ENCODE measurements at places on chromosomes 6 and 20.

GRCh38 chr20:8718279-8718678 lies 350.6 kb upstream of the PLCB4 start:
- no peaks in the 10 kb centered on the region for H3K36me3 ChIP-seq
- DNase-seq = peak; percentile 26
- H3K27me3 ChIP-seq = no peaks in the 10 kb centered on the region
- H3K27ac ChIP-seq = no peak overlapping the region

GRCh38 chr20:59733351-59733750 lies 129.0 kb downstream of the PHACTR3 start:
- no peak for DNase-seq
- peaks cover 8% of the 10 kb centered on the region for H3K27me3 ChIP-seq
- no peaks in the 10 kb centered on the region for H3K36me3 ChIP-seq
- H3K4me1 ChIP-seq = no peaks in the 10 kb centered on the region
- H3K4me3 ChIP-seq = no peak overlapping the region

GRCh38 chr6:101650402-101651100 lies 257.0 kb downstream of the GRIK2 start:
- H3K4me1 ChIP-seq = no peaks in the 10 kb centered on the region
- H3K27me3 ChIP-seq = no peaks in the 10 kb centered on the region
- no peak overlapping the region for H3K27ac ChIP-seq
- no peaks in the 10 kb centered on the region for H3K36me3 ChIP-seq

- no peak overlapping the region for H3K27ac ChIP-seq
- H3K36me3 ChIP-seq = peaks cover 12% of the 10 kb centered on the region
- DNase-seq = no peak
- H3K4me3 ChIP-seq = no peak overlapping the region
Observed at GRCh38 chr6:104855507-104855906, 4.2 kb downstream of the HACE1 start.

- H3K27ac ChIP-seq = peak overlapping the region; percentile 80
- H3K4me3 ChIP-seq = no peak overlapping the region
- H3K4me1 ChIP-seq = peaks cover 2% of the 10 kb centered on the region
- no peaks in the 10 kb centered on the region for H3K27me3 ChIP-seq
- H3K36me3 ChIP-seq = no peaks in the 10 kb centered on the region
Observed at GRCh38 chr20:50744143-50744792, 12.9 kb downstream of the PARD6B start.

DNA sequence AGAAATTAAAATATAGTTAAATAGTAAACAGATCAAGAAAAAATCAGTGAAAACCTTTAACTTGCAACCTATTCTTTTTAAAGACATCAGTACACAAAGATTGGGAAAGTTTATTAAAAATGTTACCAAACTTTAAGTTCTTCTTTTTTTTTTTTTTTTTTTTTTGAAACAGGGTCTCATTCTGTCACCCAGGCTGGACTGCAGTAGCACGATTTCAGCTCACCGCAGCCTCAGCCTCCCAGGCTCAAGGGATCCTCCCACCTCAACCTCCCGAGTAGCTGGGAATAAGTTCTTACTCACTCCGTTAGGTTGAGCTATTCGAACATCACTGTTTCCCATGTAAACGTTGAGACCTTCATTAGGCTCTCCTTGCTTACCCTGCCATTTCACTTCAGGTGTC lies 5.6 kb downstream of the MAP3K5 start:
- H3K36me3 ChIP-seq = no peaks in the 10 kb centered on the region
- H3K4me1 ChIP-seq = peaks cover 87% of the 10 kb centered on the region
- no peak overlapping the region for H3K27ac ChIP-seq
- no peak overlapping the region for H3K4me3 ChIP-seq

GRCh38 chr6:127481111-127481510 lies 21.9 kb upstream of the KIAA0408 start:
- no peak for DNase-seq
- no peaks in the 10 kb centered on the region for H3K4me1 ChIP-seq
- H3K4me3 ChIP-seq = no peak overlapping the region
- H3K27ac ChIP-seq = no peak overlapping the region

GRCh38 chr20:49400904-49401303 lies 81.6 kb downstream of the KCNB1 start:
- DNase-seq = peak; percentile 54
- no peak overlapping the region for H3K4me3 ChIP-seq
- no peaks in the 10 kb centered on the region for H3K27me3 ChIP-seq
- H3K4me1 ChIP-seq = peaks cover 19% of the 10 kb centered on the region
- no peaks in the 10 kb centered on the region for H3K36me3 ChIP-seq
- H3K27ac ChIP-seq = peak overlapping the region; percentile 74

DNA sequence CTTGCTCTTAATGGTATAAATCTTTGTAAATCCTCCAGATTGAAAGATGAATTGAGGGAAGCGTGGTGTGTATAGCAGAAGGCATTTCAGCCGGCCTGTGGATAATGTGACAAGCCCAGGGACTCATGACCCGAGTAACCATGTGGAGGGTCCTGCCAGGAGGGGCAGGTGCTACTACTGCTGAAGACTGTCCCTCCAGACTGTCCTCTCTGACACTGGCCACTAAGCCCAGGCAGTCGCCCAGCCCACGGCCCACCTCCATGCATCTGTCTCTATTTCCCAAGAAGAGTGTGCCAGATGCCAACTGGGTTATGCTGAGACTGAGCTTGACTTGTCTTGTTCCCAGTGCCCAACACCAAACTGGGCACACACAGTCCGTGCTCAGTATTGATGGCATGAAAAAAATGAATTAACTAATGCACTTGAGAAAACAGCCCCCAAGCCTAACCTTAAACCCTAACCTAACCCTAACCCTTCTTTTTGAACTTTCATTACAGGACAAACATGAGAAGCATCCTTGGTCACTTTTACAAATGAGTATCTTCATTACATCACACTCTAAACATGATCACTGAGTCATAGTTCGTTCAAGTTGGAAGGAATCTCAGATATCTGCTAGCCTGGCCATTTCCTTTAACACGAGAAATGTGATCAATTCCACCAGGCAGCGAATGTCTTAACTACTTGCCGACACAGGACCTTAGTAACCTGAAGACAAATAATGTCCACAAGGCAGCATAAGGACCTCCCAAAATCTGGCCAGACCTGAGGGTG lies 182.2 kb upstream of the RREB1 start:
- H3K27ac ChIP-seq = no peak overlapping the region
- no peaks in the 10 kb centered on the region for H3K27me3 ChIP-seq
- H3K36me3 ChIP-seq = no peaks in the 10 kb centered on the region
- no peak for DNase-seq

DNA sequence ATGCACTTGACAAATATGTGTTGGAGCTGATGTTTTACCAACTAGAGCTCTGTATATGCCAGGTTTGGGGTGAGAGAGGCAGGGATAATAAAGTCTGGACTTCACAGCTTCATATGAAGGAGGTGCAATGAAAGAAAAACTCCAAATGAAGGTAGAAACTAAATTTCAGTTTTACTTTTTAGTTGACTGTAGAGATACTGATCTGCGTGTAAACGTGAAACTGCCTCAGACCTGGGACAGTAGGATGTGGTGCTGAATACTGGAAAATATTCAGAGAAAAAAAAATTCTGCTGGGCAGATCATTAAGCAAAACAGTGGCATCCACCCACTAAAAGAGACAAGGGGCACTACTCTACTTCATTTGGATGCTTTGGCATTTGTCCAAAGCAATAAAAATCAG lies 94.5 kb downstream of the BACH2 start:
- H3K27me3 ChIP-seq = no peaks in the 10 kb centered on the region
- no peak overlapping the region for H3K27ac ChIP-seq
- H3K4me3 ChIP-seq = no peak overlapping the region

DNA sequence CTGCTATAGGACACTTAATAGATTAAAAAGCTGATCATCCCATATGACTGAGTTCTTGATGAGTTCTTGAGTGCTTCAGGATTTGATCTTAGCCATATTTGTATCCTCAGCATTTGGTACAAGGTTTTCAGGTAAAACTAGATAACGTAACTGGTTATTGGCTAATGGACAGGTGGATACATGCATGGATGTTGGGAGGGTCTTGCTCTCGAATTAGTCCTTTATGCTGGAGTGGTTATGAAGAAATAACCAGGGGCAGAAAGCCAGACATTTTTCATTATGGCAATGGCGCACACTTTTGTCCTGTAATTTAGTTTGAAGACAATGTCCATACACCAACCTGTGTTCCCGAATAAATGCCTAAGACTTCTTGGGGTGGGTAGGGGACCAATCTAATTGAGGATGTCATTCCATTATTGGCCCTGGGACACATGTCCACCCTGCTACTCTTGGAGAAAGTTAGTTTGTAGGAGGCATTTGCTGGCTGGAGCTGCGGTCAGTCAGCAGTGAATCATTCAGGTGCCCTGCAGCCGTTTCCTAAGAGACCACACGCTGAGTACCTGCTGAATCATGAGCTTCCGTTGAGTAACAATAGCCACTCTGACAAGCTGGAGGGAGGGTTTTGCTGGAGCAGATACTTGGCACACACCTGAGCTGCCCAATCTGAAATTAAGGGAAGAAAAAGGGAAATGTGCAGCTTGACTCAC lies 194.4 kb downstream of the FOXA2 start:
- H3K27me3 ChIP-seq = no peaks in the 10 kb centered on the region
- no peak overlapping the region for H3K27ac ChIP-seq
- H3K36me3 ChIP-seq = no peaks in the 10 kb centered on the region
- no peaks in the 10 kb centered on the region for H3K4me1 ChIP-seq

DNA sequence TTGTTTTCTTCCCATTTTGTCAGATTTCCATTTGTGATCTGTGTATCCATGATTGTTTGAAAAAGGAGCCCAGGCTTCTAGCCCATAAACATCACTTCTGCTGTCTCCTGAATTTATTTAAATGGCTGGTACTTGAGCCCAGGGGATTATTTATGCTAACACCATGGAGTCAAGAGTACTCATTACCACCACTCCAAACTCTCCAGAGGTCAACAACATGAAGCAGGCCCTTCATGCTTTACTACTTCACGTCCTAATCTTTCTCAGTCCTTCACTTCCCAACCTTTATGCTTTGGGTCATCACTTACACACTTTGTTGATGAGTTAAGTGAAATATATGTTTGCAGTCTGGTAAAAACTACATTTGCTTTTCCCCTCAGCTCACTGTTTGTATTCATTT lies 247.8 kb downstream of the BMP2 start:
- DNase-seq = no peak
- no peaks in the 10 kb centered on the region for H3K27me3 ChIP-seq
- H3K4me3 ChIP-seq = no peak overlapping the region

DNA sequence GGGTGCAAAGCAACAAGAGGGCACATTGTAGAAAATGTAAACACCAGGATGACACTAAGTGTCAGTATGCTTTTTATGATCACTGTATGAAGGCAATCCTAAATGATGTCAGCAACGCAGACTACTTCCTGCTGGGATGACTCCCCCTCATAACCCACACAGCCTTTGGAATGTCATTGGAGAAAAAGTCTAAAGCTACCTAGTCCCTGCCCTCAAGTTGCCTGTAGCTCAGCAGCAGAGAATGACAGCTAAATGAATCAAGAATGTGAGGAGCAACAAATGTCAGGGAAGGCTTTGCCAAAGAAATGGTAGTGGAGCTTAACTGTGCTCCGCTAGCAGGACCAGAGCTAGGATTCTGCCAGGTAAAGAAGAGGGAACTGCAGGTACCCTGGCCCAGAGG lies 555.6 kb downstream of the CD83 start:
- no peaks in the 10 kb centered on the region for H3K27me3 ChIP-seq
- H3K4me1 ChIP-seq = peaks cover 13% of the 10 kb centered on the region
- no peak overlapping the region for H3K4me3 ChIP-seq
- DNase-seq = no peak
- no peaks in the 10 kb centered on the region for H3K36me3 ChIP-seq

DNA sequence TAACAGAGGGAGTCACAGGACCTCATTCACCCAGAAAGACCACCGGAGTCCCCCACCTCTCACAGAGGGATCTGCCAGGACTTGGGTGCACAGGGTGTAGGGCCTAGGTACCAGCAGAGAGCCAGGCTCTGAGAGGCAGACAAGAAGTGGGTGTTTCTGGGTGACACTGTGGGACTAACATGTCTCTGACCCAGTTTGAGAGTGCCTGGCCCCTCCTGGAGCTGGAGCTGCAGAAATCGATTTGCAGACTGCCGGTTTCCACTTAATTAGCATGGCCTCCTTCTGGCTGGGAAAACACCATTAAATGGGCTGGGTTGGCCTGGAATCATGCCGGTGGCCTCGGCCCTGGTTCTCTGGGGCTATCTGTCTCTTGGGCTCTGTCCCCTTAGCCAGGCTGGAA lies 59.2 kb downstream of the PPP1R16B start:
- H3K4me3 ChIP-seq = no peak overlapping the region
- no peaks in the 10 kb centered on the region for H3K36me3 ChIP-seq
- no peak for DNase-seq
- no peak overlapping the region for H3K27ac ChIP-seq
- H3K27me3 ChIP-seq = peaks cover 4% of the 10 kb centered on the region

GRCh38 chr6:22643780-22644179 lies 74.4 kb downstream of the HDGFL1 start:
- H3K4me3 ChIP-seq = no peak overlapping the region
- no peaks in the 10 kb centered on the region for H3K36me3 ChIP-seq
- no peak overlapping the region for H3K27ac ChIP-seq
- no peak for DNase-seq
- H3K4me1 ChIP-seq = no peaks in the 10 kb centered on the region
- no peaks in the 10 kb centered on the region for H3K27me3 ChIP-seq

DNA sequence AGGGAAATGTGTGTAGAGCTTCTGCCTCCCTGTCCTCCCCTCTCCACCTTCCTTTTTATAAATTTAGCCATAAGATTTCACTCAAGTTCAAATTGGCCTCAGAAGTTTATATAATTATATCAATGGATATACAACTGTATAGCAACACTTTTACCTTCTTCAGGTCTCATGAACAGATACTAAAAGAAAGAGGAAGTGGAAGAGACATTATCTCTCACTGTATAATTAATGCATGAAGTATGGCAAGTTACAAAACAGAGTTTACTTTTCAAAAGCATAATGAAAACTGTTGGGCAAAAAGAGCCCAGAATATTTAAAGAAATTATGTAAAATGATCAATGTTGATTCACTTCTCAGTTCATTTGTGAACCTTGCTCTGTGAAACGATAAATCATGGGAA lies 99.7 kb downstream of the PDE7B start:
- no peak overlapping the region for H3K4me3 ChIP-seq
- H3K36me3 ChIP-seq = peaks cover 3% of the 10 kb centered on the region
- H3K27ac ChIP-seq = no peak overlapping the region
- DNase-seq = no peak
- H3K27me3 ChIP-seq = no peaks in the 10 kb centered on the region
- H3K4me1 ChIP-seq = no peaks in the 10 kb centered on the region

Measured in heart right ventricle (tissue), 16 donors.